ENCODE measurements at places on chromosomes 5 and 9.

DNA sequence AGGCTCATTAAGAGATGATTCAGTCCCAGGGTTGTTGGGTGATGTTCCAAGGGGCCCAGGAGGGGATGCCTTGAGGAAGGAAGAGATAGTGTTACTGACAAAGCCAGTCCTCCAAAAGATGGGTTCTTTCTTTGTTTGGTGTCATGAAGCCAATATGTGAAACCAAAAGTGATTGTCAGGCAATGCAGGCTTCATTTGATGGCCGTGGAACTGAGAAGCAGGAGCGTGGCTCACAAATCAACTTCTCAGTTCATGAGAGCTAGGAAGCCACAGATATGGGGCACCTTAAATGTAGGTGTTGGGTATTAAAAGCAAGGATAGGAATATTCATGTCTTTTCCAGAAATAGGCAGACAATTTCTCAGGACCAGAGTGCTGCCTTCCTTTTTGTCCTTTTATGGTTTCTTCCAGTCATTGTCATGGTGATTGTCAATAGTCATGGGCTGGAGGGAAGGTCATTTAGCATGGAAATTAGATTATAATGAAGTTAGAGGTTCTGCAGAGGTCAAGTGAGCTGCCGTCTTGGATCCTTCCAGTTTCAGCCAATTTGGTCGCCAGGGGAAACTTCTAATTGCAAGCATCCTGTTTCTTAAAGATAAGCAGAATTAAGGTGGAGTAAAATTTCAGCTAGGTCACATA, 393.0 kb downstream of the NTRK2 start:
- DNase-seq: no peak

DNA sequence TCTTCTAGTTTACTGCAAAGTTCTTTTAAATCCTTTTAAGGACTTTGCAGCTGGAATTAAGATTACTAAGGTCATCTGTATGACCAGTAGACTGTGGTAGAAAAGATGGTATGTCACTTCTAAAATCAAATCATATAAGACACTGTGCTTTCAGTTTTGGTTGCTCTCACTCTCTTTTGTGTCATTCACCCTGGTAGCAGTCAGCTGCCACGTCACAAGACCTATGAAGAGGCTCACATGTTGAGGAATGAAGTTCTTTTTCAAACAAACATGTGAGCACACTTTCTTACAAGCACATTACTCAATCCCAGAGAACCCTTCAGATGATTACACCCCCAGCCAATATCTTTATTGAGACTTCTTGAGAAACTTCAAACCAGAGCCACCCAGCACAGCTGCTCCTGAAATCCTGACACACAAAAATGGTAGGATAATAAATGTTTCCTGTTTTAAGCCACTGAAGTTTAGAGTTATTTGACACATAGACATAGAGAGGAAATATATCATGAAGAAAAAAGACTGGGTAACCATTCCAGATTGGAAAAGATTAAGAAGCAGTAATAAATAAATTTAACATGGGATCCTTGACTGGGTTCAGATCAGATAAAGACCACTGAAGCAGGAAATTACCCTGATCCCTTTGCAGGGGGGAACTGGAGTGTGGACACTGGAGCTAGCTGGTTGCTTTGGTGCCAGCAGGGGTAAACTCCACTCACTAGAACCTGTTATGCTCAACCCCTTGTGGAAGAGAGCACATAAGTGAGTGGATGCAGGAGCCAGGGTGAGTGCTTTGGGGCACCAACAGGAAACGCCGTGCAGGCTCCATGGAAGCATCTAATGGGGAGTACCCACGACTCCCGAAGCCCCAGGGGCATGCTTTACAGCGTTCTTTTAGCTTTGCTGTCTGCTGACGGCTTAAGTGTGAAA, 64.1 kb downstream of the SLCO4C1 start:
- DNase-seq: no peak

- DNase-seq: no peak
These were observed 364.2 kb downstream of the IRX2 start for GRCh38 chr5:2387250-2387633.

DNA sequence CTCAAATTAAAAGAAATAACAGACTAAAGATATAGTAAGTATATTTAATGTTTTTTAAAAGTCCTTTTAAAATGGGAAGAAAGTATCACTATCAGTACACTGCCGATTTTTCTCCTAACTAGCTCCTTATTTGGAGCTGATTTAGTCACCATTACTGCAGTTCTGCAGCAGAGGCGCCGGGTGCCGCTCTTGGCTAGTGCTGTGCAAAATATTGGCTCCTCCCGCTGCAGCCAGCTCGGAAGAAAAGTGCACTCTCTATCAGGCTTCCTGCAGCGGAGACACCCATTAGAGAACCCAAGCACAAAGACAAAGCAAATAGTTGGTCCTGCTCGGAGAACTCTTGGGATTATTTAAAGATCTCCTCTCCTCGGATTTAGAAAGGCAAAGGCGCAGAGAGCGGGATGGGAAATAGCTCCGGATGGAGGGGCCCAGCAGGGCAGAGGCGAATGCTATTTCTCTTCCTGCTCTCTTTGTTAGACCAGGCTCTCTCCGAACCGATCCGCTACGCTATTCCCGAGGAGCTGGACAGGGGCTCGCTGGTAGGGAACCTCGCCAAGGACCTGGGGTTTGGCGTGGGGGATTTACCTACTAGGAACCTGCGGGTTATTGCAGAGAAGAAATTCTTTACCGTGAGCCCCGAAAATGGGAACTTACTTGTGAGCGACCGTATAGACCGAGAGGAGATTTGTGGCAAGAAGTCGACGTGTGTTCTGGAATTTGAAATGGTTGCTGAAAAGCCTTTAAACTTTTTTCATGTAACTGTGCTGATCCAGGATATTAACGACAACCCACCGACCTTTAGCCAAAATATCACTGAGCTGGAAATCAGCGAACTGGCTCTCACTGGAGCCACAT, at the start of gene PCDHGB3:
Gene PCDHGB3, plus strand, starts transcription at position 249 of the 855 bp plus-strand sequence. Its CDS starts 153 bp downstream, at position 402.
- DNase-seq: peak; percentile 77

DNA sequence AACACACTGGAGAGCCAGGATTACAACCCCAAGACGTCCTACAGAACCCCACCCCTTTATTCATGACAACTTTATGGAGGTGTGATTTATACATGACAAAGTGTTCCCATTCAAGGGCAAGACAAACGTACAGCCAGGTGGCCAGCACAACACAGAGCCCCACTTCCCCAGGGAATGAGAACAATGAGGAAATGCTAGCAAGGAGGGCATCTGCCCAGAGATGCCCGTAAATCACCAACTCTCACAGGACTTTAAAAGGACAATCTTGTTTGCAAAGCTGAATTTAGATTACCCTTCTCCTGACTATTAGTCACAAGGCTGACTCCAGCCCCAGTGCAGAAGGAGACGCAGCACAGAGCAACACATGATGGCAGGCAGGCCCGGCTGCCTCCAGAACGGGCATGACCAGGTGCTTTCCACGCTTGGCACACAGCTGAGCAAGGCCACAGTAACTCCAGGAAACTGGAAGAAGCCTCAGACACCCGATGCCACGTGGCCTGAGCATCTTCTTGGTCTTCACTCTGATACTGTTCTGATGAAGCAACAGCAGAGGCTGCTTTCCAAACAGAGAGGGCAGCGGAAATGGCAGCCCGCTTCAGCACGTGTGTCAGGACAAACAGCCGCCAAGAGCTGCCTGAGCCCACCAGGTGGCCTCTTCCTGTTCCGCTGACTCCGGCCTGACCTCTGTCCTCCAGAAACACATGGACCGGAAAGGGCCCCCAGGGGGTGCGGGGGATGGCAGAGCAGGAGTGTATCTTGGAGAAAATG, 51.4 kb downstream of the ROR2 start:
- peak; percentile 49 for DNase-seq

- DNase-seq: peak; percentile 23
These were observed 58.8 kb downstream of the CAAP1 start for GRCh38 chr9:26833792-26834191.

DNA sequence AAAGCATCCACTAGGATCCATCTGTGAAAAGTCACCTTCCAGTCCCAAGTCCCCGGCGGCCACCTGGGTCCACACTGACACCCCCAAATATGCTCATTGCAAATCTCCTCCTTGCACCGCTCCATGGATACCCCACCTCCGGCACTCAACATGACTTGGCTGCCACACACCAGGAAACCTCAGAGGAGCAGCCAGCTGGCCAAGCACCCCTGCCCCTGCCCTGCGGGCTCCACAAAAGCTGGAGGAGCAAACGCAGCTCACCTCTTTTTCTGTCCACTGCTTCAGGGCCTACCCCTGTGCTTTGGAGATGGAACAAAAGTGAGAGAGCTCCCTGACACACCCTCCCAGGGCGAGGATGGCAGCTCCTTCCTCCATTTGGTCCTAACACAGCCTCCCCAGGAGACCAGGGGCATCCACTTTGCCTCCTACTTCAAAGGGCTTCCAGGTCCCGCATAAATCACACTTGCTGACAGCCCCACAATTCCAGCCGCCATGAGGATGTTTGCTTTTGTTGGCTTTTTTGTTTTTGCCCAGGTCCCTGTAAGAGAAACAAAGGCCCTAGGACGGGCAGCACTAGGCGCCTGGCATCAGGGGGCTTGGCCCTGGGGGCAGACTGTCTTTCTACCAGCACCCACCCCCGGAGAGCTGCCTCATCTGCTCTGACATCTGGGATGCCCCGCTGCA, 14.8 kb downstream of the ROR2 start:
- DNase-seq: no peak

DNA sequence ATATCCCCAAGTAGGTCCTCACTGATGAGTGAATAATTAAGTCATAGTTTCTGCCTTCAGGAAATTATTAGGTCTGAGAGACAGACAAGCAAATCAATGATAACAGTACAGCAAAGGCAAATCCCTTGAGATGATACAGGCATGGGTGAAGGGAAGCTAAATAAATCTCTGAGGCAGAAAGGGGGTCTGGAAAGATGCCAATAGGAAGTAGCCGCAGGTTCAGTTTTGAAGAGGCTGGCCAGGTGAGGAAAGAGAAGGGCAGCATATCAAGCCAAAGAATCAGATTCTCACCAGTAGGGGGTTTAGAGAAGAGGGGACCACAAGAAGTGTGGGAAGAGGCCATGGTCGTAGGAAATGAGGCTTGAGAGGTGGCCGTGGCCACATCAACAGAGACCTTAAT, 85.8 kb downstream of the KIAA1958 start:
- DNase-seq: peak; percentile 52

DNA sequence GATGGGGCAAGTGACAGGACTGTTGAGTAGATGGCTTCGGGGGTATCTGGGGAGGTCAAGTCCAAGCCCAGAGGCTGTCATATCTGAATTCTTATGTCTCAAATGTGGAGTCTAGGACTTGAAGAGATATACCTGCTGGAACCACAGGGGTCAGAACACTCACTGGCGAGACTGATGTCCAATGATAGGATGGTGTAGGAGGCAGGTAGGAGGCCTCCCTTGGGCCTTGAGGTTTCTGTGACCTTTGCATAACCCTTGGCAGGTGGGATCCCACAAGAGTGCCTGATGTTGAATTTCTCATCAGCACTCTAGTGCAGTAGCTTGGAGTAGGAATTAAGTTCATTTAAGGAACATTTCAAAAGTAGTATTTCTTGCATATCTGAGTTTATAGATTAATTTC, 2.8 kb downstream of the CCL21 start:
- no peak for DNase-seq

DNA sequence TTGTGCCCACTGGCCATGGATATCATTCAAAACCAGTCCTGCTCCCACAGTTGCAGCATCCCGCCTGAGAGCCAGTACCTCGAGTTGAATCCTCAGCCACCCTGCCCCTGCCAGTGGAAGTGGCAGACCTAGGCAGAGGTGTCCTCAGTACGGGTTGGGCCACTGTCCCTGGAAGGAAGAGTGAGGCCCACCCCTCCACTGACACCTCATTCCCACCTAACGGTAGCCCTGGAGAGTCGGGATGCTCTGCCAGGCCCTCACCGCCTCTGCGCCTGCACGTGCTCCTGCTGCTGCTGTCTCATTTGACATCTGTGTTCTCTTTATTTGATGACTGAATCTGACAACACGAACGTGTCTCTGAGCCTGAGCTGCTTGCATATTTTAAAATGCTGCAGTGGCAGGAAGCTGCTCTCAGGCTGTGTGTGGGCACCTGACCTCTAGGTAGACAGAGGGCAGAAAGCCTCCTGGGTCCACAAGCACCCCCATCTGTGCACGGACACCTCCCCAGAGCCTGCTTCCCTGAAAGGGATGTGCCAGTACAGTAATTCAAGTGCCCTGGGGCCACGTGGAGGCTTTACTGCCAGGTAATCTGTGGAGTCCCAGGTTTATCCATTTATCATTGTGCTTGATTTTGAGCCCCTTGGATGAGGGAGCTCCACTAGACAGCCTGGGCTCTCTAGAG, 194.7 kb downstream of the CACNA1B start:
- DNase-seq: no peak

DNA sequence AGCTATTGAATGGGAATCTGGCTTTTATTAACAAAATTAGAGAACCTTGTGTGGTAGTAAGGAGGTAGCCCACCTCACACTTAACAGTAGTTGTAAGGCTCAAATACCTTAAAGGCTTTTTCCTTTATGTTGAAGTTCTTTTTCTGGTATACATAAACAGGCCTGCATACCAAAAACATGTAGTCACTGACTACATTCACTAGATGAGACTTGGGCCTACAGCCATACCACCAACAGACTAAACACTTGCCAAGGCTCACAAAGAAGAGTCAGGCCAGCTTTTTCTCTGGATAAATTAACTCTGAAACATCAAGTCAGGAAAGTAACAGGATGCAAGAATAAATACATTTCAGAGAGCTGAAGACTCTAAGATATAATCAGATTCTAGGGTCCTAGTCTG, 78.6 kb upstream of the MPDZ start:
- DNase-seq: no peak

- DNase-seq: no peak
These were observed 179.7 kb upstream of the ADAMTSL1 start for GRCh38 chr9:18294229-18294628.

DNA sequence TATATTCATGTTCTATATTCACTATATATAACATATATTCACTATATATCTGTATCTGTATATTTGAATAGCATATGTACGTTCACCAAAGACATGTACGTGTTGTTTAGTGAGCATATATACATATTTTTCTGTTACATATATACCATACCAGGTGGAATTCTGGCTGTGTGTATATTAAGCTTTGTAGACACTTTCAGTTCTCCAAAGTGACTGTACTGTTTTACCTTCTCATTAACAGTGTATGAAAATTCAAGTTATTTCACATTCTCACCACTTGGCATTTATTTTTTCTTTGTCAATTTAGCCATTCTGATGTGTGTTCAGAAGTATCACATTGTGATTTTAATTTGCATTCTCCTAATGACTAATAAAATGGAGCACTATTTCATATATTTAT, 52.2 kb downstream of the DROSHA start:
- DNase-seq: no peak

DNA sequence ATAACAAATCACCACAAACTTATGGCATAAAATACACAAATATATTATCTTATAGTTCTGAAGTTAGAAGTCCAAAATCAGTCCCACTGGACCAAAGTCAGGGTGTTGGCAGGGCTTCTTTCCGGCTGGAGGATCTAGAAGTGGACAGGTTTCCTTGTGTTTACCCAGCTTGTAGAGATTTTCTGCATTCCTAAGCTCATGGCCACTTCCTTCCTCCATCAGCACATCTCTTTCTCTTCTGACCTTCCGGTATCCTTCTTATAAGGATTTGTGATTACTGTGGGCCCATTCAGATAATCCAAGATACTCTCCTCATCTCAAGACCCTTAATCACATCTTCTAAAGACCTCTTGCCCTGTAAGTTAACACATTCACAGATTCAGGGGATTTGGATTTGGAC, 97.6 kb downstream of the RAB3C start:
- peak; percentile 8 for DNase-seq

GRCh38 chr5:105350486-105351140, 1788.0 kb upstream of the NUDT12 start:
- no peak for DNase-seq

- DNase-seq: no peak
These were observed 126.3 kb downstream of the HMHB1 start for GRCh38 chr5:143938230-143938629.

- peak; percentile 85 for DNase-seq
These were observed 97.5 kb downstream of the COL5A1 start for GRCh38 chr9:134738869-134739659.
